ENCODE measurements at places on chromosomes 5 and 9.

GRCh38 chr5:39446231-39446630, 21.5 kb upstream of the DAB2 start:
- DNase-seq = no peak

GRCh38 chr5:169385636-169386035, 84.7 kb upstream of the SLIT3 start:
- DNase-seq = no peak

DNA sequence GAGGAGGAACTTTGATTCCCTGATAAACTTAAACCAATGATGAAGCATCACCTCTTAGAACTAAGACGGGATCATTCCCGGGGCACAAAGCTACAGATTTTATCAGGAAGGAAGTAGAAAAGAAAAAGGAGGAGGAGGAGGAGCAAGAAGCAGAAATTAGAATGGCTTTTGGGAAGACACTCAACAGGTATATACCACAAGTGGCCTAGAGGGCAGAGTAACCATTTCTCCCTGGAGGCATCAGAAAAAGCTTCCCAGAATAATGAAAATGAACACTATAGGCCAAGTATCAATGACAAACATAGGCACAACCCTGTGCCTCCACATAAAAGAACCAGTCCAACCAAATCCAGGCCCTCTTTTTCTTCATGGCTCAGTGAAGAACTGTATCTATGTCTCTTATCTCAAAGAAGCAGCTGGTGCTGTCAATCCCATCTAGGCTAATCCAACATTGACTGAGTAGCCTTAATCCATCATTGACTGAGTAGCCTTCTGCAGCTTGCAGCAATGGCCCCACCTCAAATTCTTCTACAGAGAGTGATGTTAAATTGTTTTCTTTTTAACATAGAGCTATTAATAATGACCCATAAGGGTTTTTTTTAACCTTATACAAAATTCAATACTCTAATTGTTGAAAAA, 178.8 kb upstream of the KIF2A start:
- no peak for DNase-seq

GRCh38 chr5:80941496-80941895, 18.7 kb upstream of the RASGRF2 start:
- DNase-seq = no peak

DNA sequence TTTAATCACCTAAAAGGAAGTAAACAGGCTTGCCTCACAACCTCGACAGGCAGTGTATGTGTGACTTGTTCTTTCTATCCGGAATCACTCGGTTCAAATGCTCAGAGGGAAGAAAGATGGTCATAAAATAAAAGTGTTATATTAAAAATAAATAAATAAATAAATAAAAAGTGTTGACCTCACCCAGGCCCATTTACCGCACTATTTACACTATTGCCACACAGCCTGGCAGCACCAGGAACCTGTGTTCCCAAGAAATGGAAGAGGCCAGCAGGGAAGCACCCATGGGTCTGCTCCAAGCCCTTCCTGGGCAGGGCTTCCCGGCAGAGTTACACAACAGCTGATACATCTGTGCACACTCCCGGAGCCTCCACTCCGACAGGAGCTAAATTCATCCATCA, 127.9 kb downstream of the EFNA5 start:
- DNase-seq = no peak

DNA sequence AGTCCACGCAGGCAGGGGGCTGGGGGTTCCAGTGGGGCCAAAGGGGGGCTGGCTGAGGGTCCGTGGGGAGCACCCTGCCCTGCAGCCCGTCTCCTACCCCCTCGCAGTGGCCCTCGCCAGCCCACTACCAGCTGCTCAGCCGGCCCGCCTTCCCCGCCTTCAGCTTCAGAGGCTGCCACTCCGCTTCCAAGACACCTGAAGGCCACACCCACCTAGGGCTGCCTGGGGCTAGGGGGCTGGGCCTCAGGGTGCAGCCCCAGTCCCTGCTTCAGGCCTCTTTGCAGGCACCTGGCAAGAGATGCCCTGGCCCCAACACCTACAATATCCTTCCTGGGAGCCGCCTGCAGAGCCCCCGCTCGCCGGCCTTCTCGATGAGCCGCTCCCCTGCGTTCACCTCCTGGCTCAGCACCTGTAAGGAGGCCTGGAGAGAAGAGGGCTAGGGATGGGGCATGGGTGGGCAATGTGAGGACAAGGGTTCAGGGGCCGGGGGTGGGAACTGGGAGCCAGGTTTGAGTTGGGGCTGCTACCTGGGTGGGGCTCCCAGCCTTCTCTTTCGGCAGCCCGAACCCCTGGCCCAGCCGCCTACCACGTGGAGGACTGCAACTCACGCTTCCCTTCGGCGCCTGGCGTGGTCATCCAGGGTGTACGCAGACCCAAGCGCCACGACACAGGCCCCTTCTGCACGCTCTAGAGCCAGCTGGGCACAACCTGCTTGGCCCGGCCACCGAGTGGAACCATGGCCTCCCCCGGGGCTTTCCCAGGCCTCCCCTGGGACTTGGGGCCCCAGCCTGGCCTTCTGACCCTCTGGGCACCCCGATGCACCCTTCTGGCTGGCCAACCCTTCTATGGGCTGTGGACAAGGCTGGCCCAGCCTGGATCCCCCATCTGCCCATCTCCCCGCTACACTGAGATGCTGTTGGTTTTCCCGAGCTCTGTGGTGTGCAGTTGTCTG, 1.7 kb downstream of the STPG3 start:
- DNase-seq = no peak

DNA sequence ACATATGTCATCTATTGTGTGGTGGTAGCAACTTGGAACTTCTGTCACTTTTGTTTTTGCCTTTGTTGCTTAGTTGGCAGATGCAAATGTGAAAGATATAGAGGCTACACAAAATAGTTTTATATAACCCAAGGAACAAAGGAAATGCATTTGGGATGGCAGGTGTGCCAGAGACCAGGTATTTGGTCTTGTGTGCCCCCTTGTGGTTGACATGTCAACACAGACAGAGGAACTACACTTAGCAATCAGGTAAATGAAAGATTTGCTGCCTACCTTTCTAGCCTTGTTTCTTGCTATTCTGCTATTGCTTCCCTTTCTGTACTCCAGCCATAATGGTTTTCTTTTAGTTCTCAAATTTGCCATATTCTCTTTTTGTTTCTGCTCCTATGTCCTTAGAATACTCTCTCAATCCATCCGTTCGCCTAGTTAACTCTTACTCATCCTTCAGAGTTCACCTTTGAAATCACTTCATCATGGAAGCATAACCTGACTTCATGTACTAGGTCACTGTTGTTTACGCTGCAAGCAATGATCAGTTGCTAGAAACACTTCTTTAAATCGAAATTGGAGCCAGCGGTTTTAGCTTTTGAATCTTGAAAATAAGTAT, 119.5 kb downstream of the TRPM3 start:
- no peak for DNase-seq

DNA sequence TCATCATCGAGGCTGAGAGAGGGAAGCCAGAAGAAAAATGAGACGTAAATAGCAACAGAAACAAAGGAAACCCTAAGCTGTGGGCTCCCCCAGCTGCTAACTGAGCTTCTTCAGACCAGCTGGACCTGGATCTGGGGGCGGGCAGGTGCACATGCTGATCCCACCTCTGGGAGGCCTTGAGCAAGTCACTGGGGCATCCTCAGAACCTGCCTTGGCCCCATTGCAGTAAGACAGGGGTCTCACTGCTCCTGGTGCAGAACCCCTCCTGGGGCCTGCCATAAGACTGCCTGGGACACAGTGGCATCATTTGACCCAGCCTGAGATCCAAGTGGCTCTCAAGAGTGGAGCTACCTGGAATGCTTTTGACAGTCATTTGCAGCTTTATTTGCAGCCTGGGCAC, 77.4 kb downstream of the PHF2 start:
- no peak for DNase-seq

- DNase-seq = no peak
Measured at GRCh38 chr5:137565450-137565849, 66.3 kb upstream of the SPOCK1 start.

GRCh38 chr5:68345171-68345570, 129.6 kb downstream of the PIK3R1 start:
- no peak for DNase-seq

DNA sequence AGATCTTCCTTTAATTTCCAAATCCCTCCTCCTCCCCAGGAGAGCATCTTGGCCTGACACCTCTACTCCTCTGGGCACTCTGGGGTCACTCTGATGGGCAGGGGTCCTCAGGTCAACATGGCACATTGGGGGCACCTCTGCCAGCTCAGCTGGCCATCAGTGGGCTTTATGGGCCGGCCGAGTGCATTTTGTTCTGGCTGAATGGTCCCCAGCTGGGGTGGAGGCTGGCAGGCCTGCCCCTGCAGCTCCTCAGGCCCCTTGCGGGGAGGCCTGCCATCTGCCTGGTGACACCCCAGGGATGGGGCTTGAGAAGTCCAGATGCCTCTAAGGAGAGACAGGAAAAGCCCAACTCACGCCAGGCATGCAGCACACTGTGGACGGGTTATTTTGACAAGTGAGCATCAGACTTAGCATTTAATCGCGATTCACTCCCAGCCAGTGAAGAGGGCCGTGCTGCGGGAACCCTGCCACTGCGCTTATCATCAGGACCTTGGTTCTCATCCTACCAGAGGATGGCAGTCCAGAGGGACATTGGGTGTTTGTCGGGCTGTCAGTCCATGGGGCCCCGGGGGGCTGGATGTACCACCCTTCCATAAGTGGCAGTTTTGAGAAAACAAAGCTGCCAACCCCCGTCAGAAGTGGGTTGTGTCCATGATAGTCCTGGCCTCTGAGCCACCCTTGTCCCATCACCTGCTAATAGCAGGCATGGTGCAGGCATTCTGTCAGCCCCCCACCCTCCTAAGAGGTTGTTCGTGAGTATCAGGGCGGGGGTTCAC, 21.7 kb downstream of the PHF2 start:
- no peak for DNase-seq

All from stimulated activated CD8-positive, alpha-beta memory T cell treated with anti-CD3 and anti-CD28 coated beads, Interleukin-15, amount 100 ng/mL, for 1 hour (primary cell).